Activated CD4-positive, CD25-positive, alpha-beta regulatory T cell treated with anti-CD3 and anti-CD28 coated beads, Interleukin-2, amount 50 U/mL, for 72 hours (primary cell): ENCODE measurements at places on chromosomes 6 and 20.

GRCh38 chr6:138680085-138680484 is 93.5 kb upstream of the CCDC28A start:
- no peak for DNase-seq

- DNase-seq: no peak
Measured at GRCh38 chr6:6711031-6711785, 122.7 kb downstream of the LY86 start.

- no peak for DNase-seq
Measured at GRCh38 chr6:39669973-39670342, 55.2 kb downstream of the KIF6 start.

GRCh38 chr6:49923826-49924225 is 40.1 kb downstream of the DEFB114 start:
- DNase-seq: no peak

GRCh38 chr6:6810727-6811126 is 222.2 kb downstream of the LY86 start:
- DNase-seq: no peak

GRCh38 chr6:150204705-150205472 is 62.0 kb downstream of the PPP1R14C start:
- DNase-seq: no peak

GRCh38 chr20:1313236-1313964 is 15.5 kb downstream of the SDCBP2 start:
- DNase-seq: peak; percentile 75

DNA sequence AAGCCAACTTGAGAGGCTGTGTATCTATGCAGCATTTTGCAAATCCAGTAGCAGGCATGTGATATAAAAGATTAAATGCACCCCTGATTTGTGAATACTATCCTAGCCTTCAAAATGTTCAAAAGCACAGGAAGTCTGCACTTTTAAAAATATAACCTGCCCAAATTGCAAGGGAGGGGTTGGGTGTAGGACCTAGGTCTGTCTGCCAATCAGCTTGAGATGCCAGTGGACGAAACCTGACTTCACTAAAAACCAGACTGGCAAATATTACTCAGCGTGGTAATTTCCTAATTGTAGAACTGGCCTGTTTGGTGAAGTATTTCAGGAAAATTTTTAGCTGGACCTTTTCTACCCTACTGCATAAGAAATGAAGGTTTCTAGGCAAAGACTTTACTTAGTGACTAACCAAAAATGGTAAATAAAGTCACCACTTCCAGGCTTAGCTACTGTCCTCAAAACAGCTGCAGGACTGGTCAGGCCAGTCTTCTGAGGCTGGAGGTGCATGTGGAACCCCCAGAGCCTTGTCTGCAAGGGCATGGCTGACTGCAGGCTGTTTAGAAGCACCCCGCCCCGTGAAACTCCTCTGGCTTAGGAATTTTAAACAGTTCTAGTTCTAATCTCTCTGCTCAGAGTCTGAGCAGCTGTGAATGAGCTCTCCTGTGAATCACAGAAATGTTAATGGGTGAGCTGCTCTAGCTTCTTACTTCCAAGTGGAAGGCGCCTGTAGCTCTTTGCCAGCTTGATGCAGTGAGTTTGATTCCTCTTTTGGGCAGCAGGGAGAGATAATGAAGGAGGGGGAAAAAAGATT is 104.4 kb upstream of the ESR1 start:
- DNase-seq: no peak

GRCh38 chr6:110414669-110415068 is 706 bp downstream of the DDO start:
- DNase-seq: no peak

DNA sequence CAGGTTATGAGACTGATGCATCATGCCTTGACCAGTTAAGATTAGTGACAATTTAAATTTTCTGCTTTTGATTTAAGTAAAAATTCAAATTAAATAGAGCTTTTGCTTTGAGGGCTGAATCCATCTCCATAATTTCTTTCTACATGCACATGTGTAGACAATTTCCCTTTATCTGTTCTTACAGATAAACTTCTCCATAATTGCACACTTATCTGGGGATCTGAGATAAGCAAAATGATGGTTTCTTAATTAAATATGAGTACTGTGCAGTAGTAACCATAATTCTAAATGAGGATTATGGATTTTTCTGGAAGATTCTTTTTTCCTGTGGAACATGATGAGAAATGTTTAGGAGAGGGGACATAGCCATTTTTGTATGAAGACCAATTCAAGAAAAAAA is 44.7 kb downstream of the ZFAND3 start:
- DNase-seq: no peak

DNA sequence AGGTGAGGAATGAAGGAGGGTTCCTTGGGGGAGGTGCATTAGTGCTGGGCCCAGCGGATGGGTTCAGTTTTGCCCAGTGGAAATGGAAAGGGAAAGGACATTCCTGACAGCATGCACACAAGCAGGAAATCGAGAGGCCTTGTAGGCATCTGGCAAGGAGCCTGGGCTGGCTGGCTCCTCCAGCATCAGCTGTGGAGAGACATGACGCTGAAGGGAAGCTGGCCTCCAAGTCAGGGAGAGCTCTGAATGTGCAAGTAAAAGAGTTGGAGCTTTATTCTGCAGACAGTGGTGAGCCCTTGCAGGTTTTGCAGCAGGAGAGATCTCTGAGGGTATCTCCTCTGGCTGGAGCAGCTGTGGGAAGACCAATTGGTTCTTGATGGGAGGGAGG is 154.3 kb downstream of the MRPL14 start:
- no peak for DNase-seq

DNA sequence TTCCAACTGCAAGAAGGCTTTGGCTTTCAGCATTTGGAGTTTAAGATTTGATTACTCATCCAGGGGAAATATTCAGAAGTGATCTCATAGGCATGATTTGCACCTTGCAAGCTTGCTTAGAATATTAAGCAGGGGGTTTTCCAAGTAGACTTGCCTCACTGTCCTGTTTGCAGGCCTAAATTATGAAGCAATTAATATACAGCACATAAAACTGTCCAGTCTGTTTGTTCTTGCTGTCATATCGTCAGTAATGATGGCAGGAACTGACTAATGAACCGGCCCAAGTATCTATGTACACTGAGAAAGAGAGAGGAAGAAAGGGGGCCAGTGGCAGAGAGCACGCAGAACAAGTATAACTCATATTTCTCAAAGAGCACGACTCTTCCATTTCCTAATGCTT is 212.5 kb upstream of the SUPT3H start:
- DNase-seq: no peak

DNA sequence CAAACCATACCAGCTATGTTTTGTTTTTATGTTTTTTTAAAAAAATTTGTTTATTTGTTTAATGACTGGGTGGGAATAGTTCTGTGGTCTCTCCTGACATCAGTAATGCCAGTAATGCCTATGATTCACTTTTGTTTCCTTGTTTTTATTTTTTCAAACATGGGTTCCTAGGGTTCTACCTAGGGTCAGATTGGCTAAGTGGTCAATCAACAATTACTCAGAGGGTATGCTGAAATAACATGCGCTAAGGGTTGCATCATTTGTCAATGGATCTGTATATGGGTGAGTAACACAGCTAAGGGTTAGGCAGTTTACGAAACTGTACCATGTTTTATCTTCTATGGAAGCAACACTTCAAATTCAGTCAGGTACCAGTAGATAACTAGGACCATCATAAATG is 583.8 kb upstream of the GJE1 start:
- no peak for DNase-seq

- peak; percentile 32 for DNase-seq
Measured at GRCh38 chr6:53795702-53796450, 1.1 kb downstream of the LRRC1 start.

DNA sequence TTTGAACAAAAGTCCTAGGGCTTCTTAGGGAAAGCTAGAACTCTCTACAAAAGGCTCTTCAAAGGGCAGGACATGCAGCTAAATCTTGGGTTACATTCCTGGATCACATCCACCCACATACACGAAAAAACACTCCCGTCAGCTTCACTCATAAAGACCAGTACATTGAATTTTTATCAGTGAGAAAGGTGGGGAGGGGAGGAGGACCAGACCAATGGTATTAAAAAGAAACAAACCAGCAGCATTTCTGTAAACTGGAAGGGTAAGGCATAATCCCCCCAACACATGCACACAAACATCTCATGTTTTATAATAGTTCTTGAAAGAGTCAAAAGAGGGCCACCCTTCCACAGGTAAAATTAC is 31.6 kb downstream of the MYLK4 start:
- DNase-seq: no peak

- DNase-seq: peak; percentile 77
Measured at GRCh38 chr20:57398231-57398821, 7.1 kb downstream of the RBM38 start.

DNA sequence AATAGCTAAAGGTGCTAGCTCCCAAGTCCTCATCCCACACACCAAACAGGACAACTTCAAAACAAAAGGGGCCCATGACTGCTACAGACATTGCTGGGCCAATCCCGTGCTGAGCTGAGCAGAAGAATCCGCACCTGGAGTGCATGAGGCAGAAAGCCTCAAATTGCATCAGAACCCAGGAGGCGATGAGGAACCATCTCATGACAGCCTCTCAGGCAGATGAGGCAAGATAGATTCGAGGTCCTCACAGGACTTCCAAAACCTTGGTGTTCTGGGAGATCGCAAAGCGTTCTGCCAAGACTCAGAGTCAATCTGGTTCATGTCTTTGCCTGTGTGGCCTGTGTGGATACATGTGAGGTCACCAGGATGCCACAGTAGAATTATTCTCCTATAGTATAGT is 32.8 kb upstream of the SSTR4 start:
- DNase-seq: no peak

DNA sequence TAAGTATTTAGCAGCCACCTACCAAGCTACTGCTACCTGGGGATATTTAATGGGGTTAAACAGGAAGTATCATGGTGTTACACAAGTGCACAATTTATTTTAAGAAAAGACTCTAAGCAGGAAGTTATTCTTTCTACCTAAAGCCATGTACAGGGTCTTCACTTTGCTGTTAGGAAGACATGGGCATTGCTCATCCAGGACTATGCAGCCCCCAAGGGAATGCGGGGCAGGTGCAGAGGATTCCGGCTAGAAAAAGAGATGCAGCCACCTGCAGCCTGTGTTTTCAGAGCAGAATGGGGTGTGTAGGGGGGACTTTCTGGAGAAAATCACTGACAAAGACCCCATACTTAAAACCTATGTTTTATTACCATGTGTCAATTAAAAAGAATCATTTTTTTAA is 399.1 kb upstream of the NOX3 start:
- no peak for DNase-seq

DNA sequence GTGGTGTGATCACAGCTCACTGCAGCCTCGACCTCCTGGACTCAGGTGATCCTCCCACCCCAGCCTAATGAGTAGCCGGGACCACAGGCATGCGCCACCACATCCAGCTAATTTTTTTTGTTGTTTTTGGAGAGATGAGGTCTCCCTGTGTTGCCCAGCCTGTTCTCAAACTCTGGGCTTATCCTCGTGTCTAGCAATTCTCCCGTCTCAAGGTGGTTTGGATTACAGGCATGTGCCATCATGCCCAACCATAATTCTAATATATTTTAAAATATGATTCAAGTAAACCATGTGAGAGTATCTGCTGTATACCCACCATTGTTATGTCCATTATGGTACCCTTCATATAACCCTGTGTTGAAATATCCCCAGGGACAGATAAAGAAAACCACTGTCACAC is 60.3 kb upstream of the C20orf144 start:
- DNase-seq: no peak

DNA sequence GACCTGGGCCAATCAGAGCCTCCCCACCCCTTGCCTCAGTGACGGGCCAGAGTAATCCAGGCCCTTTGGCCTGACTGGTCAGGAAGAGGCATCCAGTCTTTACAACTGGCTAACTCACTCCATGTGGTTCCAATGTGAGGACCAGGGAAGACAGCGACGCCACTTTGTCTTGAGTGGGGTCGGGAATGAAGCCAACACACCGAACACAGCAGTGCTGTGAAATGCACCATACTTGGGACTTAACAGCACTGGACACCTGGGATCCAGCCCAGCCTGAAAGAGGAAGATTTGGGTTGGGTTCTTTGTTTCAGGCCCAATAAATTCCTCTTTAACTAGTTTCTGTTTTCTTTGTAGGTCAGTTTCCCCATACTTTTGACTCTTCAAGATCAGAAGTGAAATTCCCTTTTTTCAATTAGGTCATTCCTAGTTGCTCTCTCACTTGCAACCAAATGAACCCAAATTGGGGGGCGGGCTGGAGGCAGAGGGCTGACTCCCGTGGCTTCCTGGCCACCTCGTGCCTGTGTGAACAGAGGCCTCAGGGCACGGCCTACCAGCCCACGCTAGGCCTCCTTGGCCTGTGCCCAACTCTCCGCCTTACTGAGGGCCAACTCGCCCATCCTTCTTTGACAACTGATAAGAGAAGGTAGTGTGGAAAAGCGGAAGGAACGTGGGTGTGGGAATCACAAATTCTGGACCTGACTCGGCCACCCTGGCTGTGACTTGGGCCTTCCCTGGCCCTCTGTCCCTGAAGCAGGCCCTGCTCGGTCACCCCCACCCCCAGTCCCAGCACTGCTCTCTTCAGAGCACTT is 17.1 kb downstream of the SULF2 start:
- DNase-seq: no peak

GRCh38 chr6:80161434-80161833 is 55.0 kb downstream of the BCKDHB start:
- DNase-seq: no peak

GRCh38 chr20:61905781-61906523 is 159.7 kb downstream of the TAF4 start:
- DNase-seq: no peak

GRCh38 chr6:147710890-147711289 is 202.4 kb downstream of the SAMD5 start:
- DNase-seq: no peak

DNA sequence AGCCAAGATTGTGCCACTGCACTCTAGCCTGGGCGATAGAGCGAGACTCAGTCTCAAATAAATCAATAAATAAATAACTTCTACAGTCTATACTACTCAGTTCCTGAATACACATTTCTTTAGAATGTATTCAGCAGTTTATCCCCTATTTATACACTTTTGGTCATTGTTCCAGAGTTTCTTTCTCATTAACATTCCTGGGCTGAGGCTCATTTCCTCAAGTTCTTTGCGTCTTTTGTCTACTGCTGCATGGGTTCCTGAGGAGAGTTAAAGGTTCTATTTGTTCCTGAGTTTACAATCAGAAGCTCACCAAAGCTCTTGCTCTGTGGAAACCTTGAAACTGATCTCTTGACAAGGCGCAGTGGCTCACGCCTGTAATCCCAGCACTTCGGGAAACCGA is 37.7 kb upstream of the SASH1 start:
- no peak for DNase-seq

DNA sequence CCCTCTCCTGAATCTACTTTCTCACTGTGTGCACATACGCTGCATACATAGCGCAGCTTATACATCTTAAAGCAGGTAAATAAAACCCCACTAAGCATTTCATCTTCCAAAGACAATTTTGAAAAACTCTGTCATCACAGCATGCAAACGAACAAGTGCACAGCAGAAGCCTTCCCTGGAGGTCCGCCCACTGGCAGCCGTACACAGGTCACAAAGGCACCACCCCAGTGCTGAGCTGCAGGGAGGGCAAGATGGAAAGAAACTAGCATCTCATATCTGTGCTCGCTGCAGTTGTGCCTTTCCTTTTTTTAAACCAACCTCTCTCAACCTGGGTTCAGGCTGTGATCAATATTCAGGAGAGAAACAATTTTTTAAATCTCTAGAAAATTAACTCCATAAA is 73.3 kb downstream of the HUS1B start:
- no peak for DNase-seq

GRCh38 chr6:102215425-102215824 is 821.9 kb downstream of the GRIK2 start:
- DNase-seq: no peak
